ENCODE measurements at places on chromosomes 13 and 19. TPM values are rescaled to one million over a fixed set of nuclear protein-coding genes. Genes with fewer than 3 reads are reported as not detected.

DNA sequence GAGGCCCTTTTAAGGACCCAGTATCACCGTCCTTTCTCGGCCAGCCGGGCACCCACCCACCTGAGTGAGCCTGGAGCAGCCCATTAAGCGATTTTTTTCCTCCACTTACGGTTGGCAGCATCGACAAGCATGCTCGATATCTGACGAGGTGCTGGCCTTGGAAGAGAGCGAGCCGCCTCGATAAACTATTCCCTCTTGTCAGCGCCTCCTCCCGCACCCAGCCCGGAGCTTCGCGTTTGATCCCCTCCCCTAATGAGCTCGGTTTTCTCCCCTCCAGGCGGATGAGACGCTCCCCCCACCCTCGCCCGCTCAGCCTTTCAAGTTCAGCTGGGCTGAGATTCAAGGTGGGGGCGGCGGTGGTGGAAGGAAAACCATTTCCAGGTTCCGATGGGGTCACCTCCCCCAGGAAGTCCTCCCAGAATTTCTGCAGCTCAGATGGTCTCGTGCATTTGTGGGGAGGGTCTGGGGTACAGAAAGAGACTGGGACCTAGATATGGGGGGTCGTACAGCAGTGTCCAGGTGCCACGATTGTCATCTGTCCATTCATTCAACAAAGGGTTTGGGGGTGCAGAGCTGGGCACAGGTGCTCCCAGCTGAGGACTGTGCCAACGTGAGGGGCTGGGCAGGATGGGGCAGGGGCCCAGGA lies 18.9 kb upstream of the ONECUT3 start:
- no peaks in the 10 kb centered on the region for H3K36me3 ChIP-seq
- H3K4me3 ChIP-seq: no peak overlapping the region
- no peak for DNase-seq
- H3K4me1 ChIP-seq: no peaks in the 10 kb centered on the region
- H3K27me3 ChIP-seq: peaks cover 5% of the 10 kb centered on the region

DNA sequence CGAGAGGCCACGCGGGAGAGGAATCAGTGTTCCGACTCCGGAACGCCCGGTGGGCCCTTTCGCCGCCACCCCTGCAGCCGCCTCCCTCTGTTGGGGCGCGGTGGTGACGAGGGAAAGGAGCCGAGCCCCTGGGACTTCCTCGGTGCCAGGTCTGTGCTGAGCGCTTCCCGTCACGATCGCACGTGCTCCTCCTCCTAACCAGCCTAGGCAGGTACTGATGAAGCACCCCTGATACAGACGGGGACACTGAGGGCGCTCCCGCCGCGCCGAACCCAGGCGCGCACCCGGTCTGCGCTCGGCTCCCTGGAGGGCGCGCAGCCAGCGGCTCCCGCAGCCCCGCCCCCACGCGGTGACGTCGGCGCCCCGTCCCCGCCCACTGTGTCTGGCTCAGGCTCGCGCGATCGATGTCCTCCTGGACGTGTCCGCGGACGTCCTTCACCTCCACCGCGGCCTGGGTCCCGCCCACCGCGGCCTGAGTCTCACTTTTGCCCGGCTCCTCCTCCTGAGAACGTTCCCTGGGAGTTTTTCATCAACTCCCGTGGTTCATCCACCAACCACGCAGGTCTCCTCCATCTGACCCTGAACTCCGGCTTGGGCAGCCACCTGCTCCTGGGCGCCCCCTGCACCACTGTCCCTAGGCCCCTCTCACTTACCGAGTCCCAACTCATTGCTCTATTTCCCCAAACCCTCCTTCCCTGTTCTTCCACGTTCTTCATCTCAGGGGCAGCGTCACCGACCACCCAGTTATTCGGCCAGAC lies 2.6 kb upstream of the KLK15 start:
- H3K27ac ChIP-seq: no peak overlapping the region
- H3K27me3 ChIP-seq: peaks cover 2% of the 10 kb centered on the region
- H3K4me1 ChIP-seq: no peaks in the 10 kb centered on the region
- H3K36me3 ChIP-seq: no peaks in the 10 kb centered on the region
- DNase-seq: peak; percentile 62

DNA sequence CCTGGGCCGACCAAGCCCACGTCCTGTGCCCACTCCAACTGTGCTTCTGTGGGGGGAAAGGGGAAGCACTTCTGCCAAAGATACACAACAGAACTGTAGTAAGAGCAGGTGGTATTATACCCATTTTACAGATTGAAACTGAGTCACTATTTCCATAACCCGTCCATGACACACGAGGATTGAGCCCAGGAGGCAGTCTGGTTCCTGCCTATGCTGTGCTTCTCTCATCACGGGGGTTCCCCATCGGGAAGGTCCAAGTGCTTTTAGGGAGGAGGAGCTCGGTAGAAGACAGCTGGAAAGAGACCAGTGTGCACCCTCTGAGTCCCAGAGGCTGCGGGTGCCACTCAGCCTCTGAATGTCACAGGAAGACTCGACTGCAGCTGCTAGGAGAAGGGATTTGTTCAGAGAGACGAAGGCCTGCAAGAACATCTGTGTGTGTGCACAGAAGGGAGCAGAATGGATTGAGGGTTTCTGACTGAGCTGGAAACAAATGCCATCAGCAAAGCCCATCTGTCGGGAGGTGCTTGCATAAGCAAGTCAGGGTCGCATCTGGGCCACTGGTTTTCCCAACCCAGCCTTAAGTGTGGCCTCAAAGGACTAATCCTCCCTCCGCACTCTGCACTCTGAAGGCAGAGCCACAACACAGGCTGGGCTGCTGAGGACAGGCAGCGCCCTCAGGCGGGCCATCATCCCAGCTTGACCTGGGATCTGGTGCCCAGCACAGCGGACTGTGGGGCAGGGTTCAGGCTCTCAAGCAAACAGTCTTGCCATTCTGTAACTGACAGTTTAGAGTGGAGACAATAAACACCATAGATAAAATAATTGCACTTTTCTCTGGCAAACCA lies 150.0 kb downstream of the DPF1 start:
- no peak for DNase-seq
- no peaks in the 10 kb centered on the region for H3K27me3 ChIP-seq
- no peaks in the 10 kb centered on the region for H3K36me3 ChIP-seq
- no peak overlapping the region for H3K4me3 ChIP-seq
- H3K4me1 ChIP-seq: no peaks in the 10 kb centered on the region
- no peak overlapping the region for H3K27ac ChIP-seq

Gene HSPB6
- 31.0 TPM for total RNA-seq

Gene CTXN1
- total RNA-seq: 5.6 TPM
